ENCODE measurements at places on chromosomes 1 and 21.
A peak's percentile ranks its signal among the peaks of the same experiment; 100 is the strongest.

GRCh38 chr1:198683449-198683848 lies 44.6 kb downstream of the PTPRC start:
- DNase-seq: no peak

- peak; percentile 11 for DNase-seq
Measured at GRCh38 chr21:44297525-44298290, 2.1 kb upstream of the PFKL start.

DNA sequence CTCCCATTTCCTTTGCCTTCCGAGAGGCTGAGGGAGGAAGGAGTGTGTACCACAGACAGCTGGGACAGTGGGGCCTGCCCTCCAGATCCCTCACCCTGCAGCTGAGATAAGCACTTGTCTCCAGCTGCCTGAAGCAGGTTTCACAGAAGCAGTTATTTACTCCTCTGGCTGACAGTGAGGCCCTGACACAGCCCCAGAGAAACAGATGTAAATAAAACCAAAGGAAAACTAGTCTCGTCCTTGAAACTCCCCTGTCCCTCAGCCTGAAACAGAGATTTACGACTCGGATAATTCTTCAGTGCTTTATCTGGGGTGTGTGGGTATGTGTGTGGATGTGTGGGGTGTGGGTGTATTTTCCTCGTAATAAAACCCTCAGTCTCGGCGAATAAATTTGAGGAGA lies 181.1 kb downstream of the IGSF21 start:
- no peak for DNase-seq

GRCh38 chr21:42846221-42846620 lies 33.1 kb downstream of the WDR4 start:
- no peak for DNase-seq

GRCh38 chr21:14838400-14838799 lies 226.4 kb downstream of the NRIP1 start:
- no peak for DNase-seq

DNA sequence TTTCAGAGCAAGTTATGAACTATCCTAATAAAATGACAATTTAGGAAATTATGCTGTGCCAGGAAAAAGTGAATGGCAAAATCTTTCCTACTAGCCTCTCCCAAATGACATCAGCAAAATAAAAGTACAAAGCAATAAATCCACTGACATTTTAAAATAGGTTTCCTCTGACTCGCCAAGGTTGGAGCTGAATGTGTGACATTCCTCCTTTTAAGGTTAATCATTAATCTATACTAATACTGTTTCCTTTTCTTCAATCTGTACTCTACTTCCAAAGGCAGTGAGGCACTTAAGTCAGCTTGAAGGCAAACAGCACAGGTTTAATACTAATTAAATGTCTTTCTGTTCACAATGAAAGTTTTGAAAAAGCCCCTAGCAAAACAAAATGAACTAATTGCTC lies 15.7 kb downstream of the RNF19B start:
- no peak for DNase-seq

DNA sequence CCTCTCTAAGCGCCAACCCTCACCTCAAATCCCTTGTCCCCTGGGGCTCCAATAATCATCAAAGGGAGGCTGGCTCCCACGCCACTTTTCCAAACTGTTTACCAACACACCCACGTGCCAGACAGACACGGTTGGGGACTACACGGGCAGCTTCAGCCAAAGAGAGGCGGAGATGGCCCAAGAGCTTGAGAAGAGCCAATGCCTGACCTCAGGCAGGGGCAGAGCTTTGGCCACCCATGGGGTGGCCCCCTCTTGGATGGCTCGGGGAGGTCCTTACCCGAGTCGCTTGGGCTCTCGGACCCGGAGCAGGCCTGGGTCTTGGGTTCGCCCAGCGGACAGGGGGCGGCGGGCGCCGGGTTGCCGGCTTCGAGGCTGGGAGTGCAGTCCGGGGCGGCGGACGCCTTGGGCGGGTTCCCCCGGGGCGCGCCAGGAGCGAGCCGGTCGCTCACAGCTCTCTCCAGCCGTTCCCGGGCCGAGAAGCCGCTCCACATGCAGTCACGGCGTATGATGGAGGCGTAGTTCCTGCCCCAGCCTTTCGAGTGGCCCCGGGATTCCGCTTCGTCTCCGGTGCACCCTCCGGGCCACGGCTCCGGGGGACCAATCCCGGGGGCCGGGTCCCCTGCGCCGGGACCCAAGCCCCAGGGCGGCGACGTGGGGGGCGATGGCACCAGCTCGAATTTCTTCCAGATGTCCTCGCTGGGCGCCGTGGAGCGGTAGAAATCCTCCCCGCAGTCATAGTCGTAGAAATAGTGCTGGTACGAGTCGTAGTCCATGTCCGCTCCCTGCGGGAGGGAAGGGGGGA lies 854 bp downstream of the MYCL start:
- DNase-seq: no peak

GRCh38 chr1:26602378-26602959 lies 72.9 kb downstream of the RPS6KA1 start:
- peak; percentile 69 for DNase-seq

DNA sequence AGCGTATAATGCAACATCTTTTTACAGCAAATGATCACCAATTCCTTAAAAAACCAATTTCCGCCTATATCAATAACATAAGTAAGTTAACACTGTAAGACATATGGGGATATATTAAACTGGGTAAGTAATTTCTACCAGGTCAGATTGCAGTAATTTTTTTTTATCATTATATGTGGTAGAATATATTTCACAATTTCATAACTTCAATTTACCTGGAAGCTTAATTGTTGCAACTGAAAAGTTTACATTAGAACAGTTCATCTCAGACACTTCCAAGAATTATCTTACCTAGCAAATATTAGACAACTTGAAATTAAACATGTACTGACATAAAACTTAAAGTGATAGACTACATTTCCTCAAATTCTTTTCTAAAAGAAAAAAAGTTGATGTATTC lies 51.9 kb upstream of the ASPM start:
- DNase-seq: no peak

DNA sequence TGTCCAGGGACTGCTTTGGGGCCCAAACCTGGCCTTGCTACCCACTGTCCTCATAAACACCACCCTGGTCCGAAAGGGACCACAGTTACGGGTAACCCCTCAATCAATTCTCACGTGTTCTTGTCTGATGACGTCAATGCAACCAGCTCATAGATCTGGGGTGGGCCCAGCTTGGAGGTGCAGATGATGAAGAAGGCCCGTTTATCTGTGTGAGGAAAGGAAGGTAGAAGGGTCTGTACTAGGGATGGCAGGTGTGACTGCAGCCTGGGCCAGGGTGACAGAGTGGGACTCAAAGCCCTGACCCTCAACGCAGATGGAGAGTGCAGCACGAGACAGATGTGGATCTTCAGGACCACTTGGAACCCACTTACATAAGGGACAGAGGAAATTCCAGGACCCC lies 22.1 kb downstream of the LRRC71 start:
- no peak for DNase-seq

- no peak for DNase-seq
Measured at GRCh38 chr21:44263768-44264167, 2.1 kb upstream of the DNMT3L start.

DNA sequence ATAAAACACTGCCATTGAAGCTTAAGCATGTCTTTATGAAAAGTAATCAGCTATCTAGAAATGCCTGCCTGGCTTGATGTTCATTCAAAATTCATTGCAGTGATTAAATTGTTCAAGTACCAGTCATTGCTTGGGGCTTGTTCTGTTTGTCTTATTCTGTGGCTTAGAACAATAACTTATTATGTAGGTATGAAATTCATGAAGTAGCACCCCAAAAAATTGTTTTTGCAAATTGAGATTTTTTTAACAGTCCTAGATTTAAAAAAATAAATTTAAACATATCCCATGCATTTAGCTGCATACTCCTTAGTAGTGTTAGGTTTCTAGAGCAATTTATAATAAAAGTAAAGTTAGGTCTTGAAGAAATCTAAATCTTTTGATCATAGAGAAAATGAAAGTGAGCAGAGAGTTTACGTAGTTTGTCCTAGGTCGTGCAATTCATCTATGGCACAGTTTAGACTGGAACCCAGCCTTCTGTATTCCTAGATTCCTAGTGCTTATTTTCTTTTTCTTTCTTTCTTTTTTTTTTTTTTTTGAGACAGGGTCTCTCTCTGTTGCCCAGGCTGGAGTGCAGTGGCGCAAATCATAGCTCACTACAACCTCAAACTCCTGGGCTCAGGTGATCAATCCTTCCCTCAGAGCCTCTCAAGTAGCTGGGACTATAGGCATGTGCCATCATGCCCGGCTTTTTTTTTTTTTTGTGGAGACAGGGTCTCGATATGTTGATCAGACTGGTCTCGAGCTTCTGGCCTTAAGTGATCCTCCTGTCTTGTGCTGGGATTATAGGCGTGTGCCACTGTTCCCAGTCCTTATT lies 9.3 kb downstream of the MIER1 start:
- no peak for DNase-seq

DNA sequence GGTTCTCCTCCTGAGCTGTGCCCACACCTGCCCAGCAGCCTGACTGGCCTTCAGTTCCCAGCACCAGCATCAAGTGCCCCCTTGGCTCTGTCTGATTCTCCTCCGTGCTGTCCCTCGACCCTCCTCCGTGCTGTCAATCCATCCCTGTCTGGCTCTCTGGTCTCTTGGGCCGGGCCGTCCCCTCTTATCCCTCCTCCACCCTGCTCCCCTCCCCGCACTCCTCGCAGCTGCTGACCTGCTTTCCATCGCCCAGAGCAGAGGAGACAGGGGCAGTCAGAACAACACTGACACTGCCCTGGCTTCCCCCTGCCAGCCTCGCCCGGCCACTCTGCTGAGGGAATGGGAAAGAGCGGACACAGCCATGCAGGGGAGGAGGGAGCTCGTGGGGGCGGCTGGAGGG lies 267.4 kb downstream of the CAMTA1 start:
- DNase-seq: no peak

DNA sequence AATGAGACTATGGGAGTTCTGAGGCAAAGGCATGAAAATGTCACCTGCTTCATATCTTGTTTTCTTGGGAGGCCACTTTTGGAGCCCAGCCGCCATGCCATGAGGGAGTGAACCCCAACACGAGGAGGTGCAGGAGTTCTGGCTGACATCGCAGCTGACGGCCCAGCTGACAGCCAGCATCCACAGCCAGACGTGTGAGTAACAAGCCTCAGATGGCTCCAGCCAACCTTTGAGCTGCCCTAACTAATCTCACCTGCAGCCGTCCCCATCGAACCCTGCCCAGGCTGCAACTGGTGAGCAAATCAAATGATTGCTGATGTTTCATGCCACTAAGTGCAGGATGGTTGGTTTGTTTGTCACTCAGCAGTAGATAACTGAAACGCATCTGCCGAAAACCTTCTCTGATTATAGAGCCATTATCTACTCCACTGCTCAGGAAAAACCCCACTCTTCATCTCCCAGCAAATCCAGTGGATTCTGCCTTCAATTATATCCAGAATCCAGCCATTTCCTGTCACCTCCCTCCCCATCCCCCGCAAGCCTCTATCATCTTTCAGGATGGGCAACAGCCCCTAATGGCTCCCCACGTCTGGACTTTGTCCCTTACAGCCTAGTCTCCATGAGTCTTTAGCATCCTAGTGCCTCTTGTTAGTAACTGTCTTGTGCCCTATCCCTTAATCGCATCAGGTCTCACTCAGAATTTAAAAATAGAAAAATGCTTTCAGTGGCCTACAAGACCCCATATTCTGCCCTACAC lies 18.5 kb upstream of the RAB4A start:
- DNase-seq: no peak

DNA sequence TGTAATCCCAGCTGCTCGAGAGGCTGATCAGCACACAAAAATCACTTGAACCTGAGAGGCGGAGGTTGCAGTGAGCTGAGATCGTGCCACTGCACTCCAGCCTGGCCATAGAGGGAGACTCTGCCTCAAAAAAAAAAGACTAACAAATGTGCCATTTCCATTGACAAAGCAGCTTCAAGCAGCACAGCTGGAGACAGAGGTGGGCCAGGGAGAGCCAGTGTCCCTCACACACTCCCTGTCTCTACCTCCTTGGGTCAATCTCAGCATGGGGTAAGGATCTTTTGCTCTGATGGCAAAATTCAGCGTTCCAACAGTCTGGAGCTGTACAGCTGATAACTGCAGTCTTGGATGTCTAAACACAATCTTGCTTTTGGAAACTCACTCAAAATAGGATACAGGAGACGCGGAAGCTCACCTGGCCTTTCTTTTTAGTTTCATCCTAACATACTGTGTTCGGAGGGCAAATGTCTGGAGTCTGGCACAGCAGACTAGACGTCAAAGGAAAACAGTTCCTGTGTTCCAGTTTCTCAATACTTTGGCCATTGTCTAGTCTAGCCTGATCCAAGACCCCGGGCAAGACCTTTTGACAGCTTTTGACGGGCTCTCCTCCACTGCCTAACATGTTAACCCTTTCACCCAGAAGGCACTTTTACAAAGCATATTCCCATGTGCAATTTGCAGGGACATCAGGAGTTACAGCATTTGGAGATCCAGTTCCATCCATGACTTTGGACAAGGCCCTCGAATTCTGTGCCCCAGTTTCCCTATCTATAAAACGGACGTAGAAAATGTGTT lies 2.9 kb downstream of the RCC2 start:
- DNase-seq: no peak

- no peak for DNase-seq
Measured at GRCh38 chr1:183872403-183872802, 67.5 kb downstream of the RGL1 start.

DNA sequence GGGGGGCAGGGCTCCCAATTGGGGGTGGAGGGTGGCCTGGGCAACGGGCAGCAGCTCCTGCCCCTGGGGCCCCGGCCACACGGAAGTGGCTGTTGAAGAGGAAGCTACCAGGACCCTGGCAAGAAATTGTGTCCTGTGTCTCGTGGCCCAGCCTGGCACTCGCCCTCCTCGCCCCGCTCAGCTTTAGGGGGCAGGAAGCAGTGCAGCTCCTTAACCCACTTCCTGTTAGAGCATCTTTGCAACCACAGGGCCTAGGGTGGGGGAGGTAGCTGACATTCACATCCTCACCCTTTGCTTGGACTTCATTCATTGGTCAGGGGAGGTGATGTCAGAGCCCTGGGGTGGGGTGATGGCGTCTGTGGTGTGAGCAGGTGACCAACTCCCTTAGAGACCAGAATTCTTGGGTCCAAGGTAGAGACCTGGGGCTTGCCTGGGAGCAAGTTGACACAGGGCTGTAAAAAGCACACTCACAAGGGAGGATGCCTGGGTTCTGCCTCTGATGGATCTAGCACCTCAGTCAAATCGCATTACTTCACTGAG lies at the start of gene ARHGAP30:
TSS of gene ARHGAP30 (minus strand) at position 161 of the 540 bp plus-strand sequence. CDS start 267 bp downstream, outside the sequence.
- DNase-seq: no peak

- no peak for DNase-seq
Measured at GRCh38 chr1:28032281-28032680, 56.1 kb downstream of the EYA3 start.

DNA sequence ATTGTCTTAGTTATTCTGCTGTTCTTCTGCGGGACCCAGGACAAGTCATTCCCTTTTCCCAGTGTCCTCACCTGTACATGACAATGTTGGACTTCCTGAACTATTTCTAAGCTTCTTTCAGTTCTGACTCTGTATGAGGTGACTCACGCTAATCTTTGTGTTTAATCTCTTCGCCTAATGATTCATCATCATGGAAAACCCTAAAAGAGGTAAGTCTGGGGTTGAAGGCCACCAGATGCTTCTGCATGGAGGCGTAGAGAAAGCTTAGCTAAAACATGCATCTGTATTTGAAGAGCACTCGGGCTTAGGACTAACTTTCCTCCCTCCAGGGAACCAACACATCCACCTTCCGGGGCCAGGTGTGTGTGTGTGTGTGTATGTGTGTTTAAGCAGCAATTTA lies 7.4 kb downstream of the SPRR5 start:
- DNase-seq: no peak
